Fibroblast of skin of left quadriceps (primary cell): ENCODE measurements at places on chromosomes 16 and 17.

- no peak for DNase-seq
These were observed 4.6 kb downstream of the BCO1 start for GRCh38 chr16:81242977-81243618.

GRCh38 chr17:56367366-56367765 is 214.1 kb downstream of the ANKFN1 start:
- DNase-seq = no peak

DNA sequence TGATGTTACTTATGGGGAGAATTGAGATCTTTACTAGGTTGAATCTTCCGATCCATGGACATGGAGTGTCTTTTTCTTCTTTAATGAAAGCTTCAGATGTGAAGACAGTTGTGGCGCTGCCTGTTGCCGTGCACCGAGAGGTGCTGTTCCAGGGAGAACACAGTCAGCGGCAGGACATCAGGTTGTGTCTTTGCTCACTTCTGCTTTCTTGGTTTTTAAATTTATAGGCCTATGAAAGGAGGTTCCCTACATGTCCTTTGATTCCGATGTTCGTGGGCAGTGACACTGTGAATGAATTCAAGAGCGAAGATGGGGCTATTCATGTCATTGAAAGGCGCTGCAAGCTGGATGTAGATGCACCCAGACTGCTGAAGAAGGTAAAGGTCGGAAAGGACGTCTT is 49.8 kb downstream of the SEC14L1 start:
- no peak for DNase-seq

GRCh38 chr17:82765371-82765770 is 13.5 kb downstream of the TBCD start:
- DNase-seq = no peak

GRCh38 chr16:15972046-15972868 is 22.8 kb downstream of the ABCC1 start:
- DNase-seq = no peak

DNA sequence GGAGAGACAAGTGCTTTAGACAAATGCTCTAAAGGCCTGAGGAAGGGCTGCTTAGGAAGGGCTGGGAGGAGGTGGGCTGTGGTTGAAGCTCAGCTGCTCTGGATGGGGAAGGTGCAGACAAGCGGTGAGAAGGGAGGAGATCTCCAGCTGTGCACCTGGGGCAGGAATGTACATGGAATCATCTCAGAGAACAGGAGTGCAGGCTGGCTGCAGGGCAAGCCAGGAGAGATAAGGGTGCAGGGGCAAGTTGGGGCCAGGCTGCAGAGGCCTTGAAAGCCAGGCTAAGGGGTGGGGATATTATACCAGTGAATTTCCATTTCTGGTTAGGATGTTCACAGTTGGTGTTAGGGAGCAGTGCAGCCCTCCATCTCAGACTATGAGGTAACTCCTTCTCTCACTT is 4.2 kb downstream of the SLC6A2 start:
- no peak for DNase-seq

- DNase-seq = no peak
These were observed 5.9 kb upstream of the MMD start for GRCh38 chr17:55427587-55427882.
